ENCODE measurements at places on chromosomes 6 and 20.
A peak's percentile ranks its signal among the peaks of the same experiment; 100 is the strongest.

DNA sequence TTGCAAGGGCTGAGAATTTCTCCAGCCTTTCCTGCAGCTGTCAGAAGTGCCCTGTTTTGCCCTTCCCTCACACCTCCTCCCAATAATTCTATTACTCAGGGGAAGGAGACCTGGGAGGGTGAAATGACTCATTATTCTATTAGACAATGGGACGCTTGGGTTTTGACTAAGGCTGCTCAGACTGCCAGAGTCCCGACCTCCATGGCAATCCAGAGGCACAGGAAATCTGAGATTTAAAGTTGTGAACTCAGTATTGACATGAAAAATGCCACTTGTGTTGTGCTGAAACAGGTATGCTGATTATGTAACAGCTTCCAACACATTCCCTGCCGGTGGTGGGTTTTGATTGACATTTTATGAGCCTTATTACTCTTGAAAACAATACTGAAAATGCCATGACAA lies 625.9 kb upstream of the FLRT3 start:
- no peak for DNase-seq

DNA sequence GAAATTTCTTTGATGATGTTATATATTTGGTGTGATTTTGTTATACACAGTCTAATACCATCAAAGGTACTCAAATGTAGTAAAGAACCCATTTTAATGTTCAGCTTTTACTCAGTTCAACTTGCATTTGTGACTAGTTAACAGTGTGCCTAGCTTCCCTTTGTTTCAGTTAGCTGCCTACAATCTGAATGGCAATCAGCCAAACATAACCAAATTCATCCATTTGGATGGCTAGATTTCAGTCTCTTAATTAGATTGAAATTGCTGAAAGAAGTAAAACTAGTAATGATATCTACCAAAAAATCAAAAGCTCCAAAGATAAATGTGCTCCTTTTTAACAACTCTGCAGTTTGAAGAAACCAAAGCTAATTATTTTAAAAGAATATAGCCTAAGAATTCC lies 6.9 kb downstream of the EPHA7 start:
- DNase-seq: no peak

DNA sequence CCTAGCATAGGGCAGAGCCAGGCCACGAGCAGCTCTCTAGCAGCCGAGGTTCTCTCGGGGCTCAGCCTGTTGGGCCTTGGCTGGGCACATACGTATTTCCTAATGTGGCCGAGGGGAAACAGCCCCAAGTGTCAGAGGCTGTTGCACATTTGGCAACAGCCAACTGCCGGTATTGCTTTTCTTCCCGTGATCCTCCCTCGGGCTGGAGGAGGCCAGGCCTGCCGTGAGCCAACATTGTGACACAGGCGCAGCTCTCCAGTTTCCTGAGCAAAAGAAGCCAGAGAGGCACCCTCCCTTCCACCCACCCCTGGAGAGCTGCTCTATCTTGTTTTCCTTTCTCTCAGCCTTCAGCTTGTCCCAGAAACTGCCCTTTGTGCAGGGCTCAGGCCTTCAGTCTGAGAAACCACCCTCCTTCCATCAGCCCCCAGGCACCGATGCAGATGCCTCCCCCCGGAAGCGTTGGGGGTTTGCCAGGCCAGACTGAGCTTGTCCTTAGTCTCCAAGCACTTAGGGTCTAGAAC lies 5.1 kb upstream of the BPI start:
- DNase-seq: peak; percentile 51

DNA sequence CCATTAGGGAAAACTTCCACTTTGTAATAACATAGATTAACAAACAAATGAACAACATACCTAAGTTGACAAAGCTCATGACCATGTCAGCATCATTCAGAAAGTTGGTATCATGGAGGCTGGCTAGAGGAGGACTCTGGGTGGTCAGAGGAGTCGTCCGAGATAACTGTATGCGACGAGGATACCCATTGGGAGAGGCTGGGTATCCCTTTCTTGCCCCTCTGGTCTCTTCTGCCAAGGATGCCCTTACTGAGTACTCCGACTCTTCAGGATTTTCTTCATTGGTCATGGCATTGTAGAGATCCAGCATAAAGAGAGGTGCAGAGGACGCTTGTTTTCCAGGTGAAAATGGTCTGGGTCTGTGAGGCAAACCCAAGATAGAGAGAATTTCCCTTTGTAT lies 1.1 kb downstream of the BMP5 start:
- DNase-seq: no peak

DNA sequence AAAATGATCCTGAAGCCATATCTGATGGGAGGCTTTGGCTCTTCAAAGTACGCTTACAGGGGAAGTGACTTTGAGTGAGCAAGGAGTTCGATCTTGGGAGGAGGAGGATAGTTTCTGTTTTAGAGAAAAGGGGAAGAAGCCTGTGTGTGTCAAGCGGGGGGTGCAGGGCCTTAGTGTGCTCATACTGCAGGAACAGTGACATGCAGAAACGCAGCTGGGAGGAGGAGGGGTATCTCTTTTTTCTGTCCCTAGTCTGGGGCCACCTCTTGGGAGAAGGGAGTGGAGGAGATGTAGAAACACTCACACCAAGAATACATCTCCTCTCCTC lies 19.8 kb downstream of the SIRPD start:
- DNase-seq: peak; percentile 70

DNA sequence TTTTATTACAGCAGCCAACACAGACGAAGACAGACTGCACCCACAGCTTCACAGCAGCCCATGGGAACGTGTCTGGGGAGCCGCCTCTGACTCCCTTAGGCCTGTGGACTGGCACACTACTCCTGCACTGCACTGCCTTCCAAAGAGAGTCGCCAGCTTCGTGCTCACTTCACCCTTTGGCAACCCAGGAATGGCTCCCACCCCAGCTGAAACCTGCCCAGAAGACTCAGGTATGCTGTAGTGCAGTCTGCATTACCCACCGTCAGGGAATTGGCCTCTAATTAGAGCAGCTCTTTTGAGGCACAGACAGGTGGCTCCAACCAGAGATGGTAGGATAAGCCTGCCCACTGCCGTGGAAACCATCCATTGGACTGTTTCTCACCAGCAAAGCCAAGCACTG lies 39.9 kb upstream of the FRMD1 start:
- DNase-seq: no peak

DNA sequence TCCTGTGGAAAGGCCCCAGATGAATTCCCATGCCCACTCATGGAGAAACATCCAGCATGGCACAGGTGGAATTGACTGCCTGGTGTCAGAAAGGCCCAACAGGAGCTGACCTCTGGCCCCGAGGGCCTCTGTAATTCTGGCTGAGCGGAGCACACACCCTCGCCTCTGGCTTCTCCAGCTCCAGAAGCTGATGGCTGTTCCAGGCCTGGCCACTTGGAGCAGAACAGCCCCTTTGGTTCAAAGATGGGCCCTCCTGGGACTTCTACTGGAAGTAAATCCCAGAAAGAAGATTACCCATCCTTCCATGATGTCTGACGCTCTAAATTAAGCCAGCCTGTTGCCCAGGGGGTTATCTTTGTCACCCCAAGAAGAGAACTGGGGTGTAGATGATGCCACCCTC lies 275.1 kb upstream of the CDH4 start:
- no peak for DNase-seq

DNA sequence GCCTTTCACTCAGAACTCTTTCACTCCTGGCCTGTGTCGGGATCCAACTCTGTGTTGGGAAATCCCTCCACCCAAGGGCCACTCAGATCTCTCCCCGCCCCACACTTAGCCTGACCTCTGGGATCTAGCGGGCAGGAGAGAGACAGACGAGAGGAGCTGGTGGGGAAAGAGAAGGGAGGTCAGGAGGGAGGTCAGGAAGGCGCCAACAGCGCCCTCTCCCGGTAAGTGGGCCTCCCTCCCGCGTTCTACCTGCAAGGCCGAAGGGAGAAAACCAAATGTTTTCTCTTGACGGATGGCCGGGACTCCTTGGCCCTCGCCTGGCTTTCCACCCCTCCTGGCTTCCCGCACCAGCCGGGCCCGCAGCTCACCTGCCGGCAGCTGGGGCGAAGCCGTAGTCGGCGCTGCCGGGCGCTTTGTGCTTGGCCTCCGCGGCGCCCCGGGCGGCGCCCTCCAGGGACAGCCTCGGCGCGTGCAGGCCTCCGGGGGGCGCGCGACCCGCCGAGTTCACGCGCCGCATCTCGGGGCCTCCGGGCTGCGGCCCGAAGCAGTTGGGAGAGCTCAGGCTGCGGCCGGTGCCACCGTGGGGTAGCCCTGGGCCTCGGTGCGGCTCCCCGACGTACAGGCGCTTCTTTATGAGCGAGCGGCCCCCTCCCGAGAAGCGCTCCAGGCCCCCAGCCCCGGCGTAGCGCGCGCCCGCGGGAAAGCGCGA lies 38.2 kb downstream of the C6orf132 start:
- DNase-seq: peak; percentile 67

DNA sequence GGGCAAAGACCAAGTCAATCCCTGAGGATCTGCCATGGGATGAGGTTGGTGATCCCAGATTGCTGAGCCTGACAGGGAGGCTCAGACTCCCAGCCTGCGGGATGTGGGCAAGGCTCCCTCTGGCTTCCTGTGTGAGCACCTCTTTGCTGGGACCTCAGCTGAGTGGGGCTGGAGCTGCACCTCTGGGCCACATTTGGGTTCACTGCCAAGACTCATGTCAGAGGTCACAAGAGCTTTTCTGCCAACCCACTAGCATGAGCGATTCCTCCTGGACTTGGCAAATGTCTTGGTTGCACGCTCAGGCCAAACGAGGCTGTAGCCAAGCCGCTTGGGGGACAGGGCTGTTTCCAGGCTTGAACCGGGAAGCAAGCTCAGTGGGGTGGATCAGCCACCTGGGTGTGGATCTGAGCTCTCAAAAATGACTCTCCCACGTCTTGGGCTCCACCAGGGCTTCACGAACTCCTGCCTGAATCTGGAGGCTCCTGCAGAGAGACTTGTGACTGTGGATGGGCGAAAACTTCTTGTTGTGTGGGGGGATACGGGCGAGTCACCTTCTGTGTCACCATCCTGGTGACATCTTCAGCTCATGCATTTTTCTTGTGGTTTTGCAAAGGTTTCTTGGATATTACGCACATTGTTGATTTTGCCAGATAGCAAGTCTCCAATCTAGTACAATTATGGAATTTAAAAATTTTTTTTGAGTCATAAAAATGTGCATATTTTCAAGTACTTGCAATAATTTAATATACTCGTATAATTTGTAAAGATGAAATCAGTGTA lies 359.5 kb downstream of the CDH4 start:
- DNase-seq: no peak

DNA sequence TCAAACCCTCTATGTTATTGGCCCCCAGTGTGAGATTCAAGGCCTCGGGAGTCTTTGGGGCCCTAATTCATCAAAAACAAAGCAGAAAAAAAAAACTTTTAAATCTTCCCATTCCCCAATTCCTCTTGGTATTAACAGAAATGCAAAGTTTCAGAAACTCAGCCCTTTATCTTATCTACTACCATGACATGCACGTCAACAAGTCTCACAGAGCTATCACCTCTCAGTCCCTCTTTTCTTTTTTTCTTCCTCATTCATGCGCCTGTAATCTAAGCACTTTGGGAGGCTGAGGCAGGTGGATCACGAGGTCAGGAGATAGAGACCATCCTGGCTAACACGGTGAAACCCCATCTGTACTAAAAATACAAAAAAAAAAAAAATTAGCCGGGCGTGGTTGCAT lies 22.7 kb downstream of the SAMD3 start:
- no peak for DNase-seq

GRCh38 chr20:63568170-63568981 lies 5.7 kb downstream of the HELZ2 start:
- no peak for DNase-seq

DNA sequence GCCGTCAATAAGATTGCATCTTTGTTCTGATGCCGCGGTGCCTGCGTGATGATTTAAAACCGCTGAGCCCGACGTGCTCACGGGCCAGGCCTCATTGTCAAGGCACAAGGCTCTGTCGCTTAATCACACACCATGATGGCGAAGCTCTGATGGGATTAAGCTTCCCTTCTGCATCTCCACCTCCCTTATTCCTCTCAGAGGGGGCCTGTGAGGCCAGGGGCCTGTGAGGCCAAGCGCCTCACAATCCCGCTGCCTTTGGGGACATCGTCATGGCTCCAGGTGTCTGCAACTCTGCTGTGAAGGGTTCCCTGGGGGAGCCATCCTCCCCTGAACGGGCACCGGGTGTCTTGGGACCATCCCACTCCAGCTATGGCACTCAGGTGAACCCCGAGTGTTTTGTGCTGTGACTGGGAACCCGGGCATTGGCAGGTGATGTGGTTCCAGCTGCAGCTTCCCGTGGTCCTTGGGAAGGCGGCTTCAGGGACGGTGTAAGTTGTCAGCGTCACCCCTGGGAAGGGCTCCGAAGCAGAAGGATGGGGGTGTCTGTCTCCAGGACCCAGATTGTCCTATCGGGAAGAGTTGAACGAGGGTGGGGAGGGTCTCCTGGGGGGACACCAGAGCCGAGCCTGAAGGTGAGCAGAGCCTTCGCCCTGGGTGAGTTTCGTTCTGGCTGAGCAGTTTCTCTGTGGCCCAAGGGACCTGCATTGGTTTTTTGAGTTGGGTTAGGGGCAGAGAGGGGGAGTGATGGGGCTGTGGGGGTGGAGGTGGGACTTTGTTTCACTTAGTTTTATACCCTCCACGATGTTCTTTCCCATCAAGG lies 18.0 kb upstream of the BHLHE23 start:
- DNase-seq: no peak

DNA sequence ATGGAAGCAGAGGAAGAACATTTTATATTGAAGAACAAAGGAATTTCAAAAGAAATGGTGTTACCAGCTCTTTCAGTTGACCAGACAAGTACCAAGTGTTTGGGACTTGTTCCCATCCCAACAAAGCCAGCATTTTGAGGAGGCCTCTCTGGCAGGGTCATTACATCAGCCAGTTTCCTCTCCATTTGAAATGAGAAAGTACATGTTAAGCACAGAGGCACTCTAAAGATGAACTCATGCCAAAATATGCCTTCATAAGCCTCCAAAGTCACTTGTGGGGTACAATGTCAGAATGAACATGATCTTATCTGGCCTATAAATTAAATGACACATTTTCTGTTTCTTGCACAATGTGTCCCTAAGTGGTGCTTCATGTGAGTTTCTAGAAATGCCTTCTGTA lies 223.9 kb downstream of the PRL start:
- DNase-seq: no peak

- no peak for DNase-seq
Measured at GRCh38 chr6:40509086-40509485, 78.1 kb downstream of the LRFN2 start.

- peak; percentile 34 for DNase-seq
Measured at GRCh38 chr20:237489-237888, 10.4 kb downstream of the DEFB129 start.

- no peak for DNase-seq
Measured at GRCh38 chr6:106874481-106874880, 100.0 kb downstream of the CD24 start.

DNA sequence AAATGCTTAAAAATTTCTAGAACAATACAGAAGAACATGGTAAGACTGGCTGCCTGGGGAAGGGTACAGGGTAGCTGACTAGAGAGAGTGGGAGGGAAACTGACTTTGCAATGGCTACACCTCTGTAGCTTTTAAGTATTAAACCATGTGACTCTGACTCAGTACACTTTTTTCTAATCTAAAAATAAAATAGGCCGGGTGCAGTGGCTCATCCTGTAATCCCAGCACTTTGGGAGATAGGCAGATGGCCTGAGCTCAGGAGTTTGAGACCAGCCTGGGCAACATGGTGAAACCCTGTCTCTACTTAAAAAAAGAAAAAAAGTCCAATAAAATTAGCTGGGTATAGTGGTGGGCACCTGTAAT lies 18.5 kb downstream of the ATP9A start:
- no peak for DNase-seq
